NCI-H524 treated with DMSO at 0.1 percent for 48 hours (cell line): ENCODE measurements at places on chromosomes 7 and 10.

GRCh38 chr10:4545062-4545461, 280.9 kb upstream of the AKR1E2 start:
- DNase-seq, result no peak

DNA sequence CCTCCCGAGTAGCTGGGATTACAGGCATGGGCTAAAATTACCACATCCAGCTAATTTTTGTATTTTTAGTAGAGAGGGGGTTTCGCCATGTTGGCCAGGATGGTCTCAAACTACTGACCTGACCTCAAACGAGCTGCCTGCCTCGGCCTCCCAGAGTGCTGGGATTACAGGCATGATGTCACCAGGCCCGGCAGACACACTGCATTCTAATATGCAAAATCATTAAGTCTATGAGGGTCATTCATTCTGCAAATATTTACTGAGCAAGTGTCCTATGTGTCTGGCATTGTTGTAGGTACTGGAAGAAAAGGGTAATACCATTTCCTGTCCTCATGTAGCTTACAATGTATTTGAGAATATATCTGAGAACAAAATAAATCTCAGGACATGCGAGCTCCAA, 2.7 kb downstream of the PUS7 start:
- DNase-seq, result no peak

DNA sequence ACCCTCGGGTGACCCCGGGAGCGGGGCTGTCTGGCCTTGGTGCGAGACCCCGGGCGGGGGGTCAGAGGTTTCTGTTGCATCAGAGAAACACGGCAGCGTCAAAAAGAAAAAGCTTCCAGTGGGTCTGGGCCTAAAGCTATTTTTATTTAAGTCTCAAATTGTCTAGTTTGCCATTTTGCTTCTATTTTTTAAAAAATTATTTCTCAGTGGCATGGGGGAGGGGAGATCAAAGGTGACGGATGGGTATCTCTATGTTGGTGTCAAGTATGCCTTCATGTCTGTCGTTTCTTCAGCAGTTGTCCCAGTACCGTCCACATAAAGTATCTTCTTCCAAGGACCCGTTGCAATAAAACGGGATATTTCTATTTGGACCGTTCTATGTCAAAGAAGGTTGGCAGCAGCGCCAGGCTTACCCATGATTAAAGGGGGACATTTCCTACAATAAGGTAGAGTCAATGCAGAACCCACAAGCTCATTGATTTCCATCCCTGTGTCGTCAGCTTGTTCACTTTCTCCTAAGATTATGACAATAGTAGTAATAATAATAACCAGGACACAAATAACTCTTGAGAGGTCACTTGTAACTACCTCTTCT, 26.0 kb upstream of the VAX1 start:
- DNase-seq, result no peak

DNA sequence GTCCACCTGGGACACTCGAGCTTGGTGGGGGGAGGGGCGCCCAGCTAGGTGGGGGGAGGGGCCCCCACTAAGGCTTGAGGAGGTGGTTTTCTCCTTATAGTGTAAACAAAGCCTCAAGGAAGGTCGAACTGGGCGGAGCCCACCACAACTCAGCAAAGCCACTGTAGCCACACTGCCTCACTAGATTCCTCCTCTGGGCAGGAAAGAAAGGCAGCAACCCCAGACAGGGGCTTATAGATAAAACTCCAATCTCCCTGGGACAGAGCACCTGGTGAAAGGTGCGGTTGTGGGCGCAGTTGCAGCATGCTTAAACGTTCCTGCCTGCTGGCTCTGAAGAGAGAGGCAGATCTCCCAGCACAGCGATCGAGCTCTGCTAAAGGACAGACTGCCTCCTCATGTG, 133.1 kb downstream of the SNX13 start:
- no peak for DNase-seq

GRCh38 chr10:28186461-28186860, 116.4 kb downstream of the MPP7 start:
- no peak for DNase-seq

GRCh38 chr10:62993121-62993520, 140.0 kb upstream of the NRBF2 start:
- no peak for DNase-seq

DNA sequence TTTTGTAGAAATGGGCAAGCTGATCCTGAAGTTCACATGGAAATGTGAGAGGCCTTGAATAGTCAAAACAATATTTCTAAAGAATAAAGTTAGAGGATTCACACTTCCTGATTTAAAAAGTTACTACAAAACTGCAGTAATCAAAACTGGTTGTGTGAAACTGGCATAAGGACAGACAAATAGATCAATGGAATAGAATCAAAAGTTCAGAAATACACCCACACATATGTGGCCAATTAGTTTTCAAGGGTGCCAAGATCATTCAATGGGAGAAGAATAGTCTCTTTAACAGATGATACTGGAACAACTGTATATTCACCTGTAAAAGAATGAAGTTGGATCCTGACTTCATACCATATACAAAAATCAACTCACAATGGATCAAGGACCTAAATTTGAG, 27.7 kb downstream of the DNAJC9 start:
- DNase-seq, result no peak

DNA sequence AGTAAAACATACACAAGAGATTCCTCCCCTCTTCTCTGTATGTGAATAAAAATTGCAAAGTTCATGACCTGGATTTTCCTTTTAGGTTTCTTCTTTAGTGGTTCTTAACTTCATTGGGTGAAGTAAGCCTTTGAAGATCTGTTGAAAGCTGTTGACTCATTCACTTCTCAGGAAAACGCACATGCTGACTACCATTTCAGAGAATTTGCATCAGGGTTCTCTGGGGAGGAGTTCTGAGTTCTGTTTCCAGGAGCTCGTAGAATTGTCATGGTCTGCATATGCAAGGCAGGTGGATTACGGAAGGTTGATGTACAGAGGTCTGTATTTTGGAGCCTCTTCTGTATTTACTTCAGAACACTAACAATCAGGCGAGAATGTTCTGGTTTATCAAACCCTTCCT, 962 bp upstream of the SLC26A4 start:
- DNase-seq, result no peak

DNA sequence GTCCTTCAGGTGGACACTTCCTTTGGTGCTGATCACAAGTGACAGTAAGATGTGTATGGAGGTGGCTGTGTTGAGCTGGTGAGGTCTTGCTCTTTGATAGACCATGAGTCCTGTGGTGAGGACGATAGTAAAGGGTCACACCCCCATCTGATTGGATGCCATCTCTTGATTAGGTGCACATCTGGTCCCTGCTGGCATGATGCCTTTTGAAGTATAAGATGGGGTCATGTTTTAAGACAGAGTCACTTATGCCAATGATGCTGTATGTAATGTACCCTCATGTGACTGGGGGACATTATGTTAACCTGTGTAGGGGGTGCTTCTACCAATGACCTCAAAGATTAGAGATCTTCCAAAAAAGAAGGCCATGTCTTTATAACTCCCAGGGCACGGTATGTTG, 644.6 kb downstream of the ACTR3B start:
- no peak for DNase-seq

DNA sequence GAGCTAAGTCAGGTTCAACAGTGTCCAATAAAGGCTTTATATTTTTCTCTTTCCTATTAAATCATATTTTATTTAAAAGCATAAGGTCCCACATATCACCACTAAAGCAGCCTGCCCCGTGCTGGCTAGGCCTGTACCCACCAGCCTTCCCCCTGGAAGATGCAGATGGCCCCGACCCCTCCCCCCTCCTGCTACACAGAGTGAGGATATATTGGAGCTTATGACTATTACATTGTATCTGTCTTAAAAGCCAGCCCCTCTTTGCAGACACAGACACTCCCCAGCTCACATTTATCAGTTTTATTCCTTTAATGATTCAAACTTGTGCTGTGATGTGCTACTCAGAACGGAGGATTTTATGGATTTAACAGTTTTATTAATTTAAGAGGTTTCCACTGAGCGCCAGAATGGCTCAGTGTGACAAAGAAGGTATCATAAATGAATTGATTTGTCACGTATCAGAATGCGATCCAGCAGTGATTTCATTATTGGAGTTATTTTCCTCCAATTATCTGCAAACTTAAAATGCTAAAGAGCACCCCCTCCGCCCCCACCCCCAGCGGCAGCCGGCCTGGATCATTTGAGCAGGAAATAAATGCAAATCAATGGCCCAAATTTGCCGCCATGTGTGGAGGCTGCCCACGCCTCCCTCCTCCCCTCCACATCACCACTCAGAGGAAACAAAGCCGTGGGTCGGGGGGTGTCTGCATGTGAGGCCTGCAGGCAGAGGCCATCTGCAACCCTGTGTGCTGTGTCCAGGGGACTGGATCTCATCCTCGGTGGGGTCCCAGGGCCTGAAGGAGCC, 72.6 kb upstream of the ZMIZ1 start:
- DNase-seq, result no peak

DNA sequence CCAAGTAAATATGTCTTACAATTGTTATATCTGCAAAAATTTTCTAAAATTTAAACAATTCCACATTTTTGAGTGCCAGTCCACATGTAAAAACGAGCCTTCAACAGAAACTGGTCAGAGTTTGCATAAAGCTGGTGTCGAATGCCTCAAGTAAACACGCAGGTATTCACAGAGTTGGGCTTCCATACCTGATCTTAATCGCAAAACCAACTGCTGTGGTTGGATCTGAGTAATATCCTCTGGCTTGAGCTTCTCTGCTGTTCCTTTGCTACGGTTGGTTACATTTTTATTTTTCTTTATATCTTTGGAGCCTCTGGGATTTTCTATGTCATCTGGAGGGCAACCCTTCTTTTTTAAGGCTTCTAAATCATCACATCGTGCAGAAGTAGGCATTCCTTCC, 28.4 kb downstream of the ITGB1 start:
- no peak for DNase-seq

DNA sequence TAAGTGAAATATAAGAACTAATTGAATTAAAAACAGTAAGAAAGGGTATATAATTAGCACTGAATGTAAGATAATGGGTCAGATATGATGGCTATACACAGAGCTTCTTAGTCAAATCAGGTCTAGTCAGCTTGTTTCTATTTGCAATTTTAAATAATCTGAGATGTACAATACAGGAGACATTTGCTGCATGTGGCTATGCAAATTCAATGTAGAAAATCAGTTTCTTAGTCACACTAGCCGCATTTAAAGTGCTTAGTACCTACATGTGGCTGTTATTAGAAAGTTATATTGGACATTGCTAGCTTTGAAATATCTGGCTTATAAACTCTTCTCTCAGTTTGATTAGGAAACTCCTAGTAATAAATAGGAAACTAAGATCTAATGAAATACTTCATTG, 25.3 kb downstream of the CCDC7 start:
- DNase-seq, result no peak

DNA sequence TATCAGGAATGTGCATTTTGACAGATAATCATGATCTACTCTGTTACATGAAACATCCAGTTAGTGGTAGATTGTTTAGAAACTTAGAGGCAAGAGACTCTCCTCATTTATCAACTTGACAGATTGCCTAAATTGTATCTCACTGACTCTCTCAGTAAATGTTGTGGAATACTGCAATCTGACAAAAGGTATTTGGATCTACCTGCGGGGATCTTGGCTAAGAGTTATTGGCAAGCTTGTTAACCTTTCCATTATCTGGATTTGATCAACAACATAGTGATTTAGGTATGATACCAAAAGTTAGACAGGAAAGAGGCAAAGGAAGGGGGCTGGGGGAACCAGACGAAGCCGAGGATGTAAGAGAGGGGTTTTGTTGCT, 2.0 kb downstream of the VSTM2A start:
- DNase-seq, result no peak

GRCh38 chr7:110861163-110861562, 229.8 kb upstream of the LRRN3 start:
- DNase-seq, result no peak

GRCh38 chr7:150780292-150780691, 19.9 kb downstream of the TMEM176B start:
- no peak for DNase-seq

GRCh38 chr10:82392533-82392932, 517.5 kb downstream of the NRG3 start:
- DNase-seq, result no peak

- no peak for DNase-seq
Observed at GRCh38 chr7:156665101-156665500, 24.5 kb downstream of the RNF32 start.

GRCh38 chr10:122774231-122774630, 71.4 kb downstream of the CUZD1 start:
- no peak for DNase-seq

DNA sequence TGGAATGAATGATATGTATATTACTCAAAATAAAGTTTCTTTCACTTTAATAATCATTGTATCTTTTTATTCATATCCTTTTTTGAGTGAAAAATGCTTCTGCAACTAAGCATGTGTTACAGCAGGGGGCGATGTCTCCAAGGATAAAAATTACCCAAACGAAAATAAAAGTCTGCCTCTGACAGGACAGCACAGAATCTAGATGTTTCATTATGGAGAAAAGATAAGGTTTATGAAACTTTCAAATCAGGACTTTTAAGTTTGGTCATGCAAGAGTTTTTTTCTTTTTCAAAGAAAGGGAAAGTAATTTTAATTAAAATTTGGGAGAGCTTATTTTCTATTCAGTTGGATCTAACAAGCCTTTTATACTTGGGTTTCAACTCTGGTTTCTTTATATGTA, 48.4 kb downstream of the TES start:
- no peak for DNase-seq

GRCh38 chr7:128116740-128117139, 85.5 kb upstream of the LRRC4 start:
- DNase-seq, result no peak

- DNase-seq, result no peak
Observed at GRCh38 chr7:154744256-154744860, 258.6 kb downstream of the PAXIP1 start.
